Jurkat, Clone E6-1 (cell line): ENCODE measurements at places on chromosomes 11 and 22.

GRCh38 chr11:119192111-119192510, 6.8 kb downstream of the NHERF4 start:
- no peak for DNase-seq

DNA sequence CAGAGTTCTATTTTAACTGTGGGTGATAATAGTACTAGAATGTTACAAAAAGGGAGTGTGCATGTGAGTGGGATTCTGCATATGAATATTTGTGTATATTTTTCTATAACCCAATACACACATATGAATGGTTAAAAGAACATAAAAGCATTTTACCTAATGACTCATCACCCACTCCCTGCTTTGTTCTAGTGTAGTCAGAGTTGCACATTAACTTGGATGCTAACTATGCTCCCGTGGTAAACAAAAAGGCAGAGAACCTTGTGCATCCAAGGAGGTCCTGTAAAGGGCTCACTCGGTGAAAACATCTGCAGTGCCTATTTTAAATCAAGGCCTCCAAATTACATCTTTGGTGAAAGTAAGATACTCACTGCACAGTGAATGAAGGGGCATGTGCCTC, 1289.4 kb downstream of the LRRC4C start:
- DNase-seq = no peak

- DNase-seq = peak; percentile 62
Observed at GRCh38 chr22:19730655-19731360, 7.5 kb downstream of the GP1BB start.

DNA sequence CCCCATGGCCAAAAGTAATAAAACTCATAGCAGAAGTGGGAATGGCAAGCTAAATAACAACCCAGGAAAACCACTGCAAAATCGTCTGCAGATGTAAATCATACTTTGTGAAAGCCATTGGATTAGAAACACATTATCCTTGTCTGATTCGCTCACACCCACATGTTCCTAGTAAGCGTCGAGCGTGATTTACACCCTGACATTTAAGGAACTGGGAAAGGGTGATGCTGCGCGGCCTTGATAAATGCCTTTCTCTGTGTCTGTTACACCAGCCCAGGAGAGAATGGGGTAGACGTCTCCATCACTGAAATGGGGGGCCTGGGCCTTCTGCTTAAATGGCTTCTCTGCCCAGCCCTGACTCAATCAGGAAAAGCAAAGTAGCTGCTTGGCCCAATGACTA, 162.7 kb downstream of the NTM start:
- DNase-seq = no peak

- peak; percentile 29 for DNase-seq
Observed at GRCh38 chr11:46570790-46571398, 22.9 kb downstream of the AMBRA1 start.

DNA sequence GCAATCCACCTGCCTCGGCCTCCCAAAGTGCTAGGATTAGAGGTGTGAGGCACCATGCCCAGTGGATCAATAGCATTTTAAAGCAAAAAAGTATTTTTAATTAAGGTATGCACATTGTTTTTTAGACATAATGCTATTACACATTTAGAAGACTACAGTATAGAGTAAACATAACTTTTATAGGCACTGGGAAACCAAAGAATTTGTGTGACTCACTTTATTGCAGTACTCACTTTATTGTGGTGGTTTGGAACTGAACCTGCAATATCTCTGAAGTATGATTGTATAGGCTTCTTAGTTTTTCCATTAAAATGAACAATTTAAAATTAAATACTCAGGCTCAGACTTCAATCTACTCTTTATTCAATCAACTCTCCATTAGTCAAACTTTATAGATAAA, 17.5 kb upstream of the CD3E start:
- DNase-seq = no peak

DNA sequence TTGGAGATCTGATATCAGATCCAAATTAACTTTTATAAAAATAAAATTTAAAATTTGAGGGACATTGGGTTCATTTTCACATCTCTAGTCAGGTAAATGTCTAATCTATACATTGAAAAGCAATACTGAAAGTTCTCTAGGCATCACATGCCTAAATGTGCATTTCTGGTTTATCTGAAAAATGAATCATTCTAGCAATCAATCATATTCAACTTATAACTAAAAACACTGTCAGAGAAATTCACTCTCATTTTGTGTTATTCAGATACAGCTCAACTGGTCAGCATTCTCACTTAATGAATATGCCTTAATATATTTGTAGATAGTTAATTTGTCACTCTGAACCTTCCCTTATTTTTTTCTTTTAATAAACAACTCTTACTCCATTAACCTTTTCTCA, 243.2 kb downstream of the CASP12 start:
- DNase-seq = no peak

DNA sequence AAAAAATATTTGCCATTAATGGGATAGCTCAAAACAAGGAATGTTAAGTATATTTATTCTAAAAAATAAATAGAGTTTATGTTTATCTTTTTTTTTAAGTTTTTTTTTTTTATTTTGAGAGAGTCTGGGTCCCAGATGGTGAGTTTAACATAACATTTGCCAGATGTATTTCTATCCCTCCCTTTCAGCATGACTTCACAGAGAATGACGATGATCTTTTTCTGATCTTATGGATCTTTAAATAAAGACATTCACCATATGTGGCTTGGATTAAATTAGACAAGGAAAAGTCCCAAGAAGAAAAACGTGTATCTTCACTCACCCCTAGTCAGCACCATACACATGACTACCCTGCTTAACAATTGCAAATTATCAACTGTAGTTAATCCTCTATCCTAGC, 839.8 kb upstream of the CNTN5 start:
- no peak for DNase-seq

- DNase-seq = peak; percentile 41
Observed at GRCh38 chr11:128776424-128777284, 82.8 kb downstream of the FLI1 start.

- no peak for DNase-seq
Observed at GRCh38 chr22:42062506-42063170, 8.0 kb downstream of the NAGA start.

GRCh38 chr11:120932305-120932915, 91.5 kb upstream of the TBCEL start:
- no peak for DNase-seq

DNA sequence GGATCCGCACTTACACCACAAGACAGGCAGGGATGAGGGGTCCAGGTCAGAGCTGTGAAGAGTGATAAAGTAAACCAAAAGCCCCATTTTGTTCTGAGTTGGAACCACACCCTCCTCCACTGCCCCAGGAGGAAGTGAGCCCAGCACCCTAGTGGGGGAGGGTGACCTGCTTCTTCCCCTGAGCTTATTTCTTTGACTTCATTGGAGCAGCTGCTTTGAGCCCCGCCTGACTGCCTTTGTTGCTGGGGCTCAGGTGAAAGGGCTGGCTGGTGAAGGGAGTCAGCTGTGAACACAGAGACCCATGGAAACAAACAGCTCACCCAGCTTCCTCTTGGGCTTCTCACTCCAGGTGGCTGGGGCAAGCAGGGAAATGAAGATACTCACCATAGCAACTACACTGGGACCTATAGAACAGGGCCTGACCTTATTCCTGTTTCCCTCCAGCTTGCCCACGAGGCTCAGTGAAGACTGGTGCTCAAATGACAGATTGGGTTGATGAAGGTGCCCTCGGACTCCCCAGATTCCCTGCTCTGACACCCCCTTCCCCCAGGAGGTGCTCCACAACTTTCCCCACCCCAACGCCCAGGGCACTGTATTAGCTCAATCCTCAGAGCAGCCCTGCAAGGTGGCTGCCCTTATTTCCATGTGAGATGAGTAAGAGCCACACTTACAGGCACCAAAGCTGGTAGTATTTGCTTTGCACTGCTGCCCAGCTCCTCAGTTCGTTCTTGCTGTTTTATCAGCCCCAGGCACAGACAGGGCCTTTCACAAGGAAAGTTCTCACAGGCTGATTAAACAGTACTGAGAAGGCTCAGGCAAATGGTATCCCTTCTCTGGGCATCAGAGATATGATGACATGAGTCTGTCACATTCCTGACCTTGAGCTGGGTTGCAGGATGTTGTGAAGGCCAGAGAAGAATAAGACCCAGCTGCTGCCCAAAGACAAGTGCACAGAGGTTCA, 2.4 kb downstream of the UCP2 start:
- DNase-seq = peak; percentile 93

GRCh38 chr11:110497231-110497978, 67.7 kb downstream of the FDX1 start:
- DNase-seq = no peak

DNA sequence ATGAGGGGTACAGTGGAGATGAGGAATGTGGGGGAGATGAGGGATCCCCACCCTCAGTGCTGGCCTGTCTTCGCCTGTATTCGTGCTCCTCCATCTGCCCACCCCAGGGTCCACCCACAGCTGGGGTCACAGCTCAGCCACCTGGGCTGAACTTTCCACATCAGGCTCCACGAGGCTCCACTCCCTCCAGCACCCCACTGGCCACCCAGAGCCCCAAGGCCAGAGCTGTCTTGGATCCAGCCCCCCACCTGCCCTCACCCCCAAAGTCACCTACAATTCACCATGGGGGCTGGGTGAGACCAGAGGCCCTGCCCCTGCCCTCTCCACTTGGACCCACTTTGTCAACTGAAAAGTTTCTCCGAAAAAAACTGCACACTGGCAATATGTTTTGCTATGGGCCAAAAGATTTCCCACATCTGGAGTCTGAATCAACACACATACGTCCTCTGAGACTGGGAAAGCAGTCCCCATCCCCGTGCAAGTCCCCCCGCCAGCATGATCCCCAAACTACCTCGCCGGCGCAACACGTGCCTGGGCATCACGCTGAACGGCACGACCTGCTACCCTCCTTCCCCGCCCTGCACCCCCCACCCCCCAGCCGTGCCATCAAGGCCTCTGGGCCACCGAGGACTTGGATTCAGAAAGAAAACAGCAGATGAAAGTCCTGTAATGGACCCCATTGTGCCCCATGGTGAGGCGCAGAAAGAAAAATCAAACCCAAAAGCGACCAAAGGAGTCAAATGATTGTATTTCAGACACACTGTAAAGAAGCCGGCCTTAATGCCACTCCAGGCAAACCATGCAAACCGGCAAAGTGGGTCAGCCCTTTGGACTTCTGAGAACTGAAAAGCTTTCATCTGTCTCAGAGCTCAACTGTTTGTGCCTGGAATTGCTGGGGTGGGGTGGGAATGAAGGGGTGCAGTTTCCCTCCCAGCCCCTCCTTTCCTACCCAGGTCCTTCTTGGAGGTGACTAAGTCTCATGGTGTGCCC, 16.5 kb upstream of the GAL start:
- no peak for DNase-seq

- no peak for DNase-seq
Observed at GRCh38 chr11:2564008-2564530, 119.3 kb downstream of the KCNQ1 start.

- no peak for DNase-seq
Observed at GRCh38 chr11:75627906-75628668, 40.8 kb downstream of the MAP6 start.

DNA sequence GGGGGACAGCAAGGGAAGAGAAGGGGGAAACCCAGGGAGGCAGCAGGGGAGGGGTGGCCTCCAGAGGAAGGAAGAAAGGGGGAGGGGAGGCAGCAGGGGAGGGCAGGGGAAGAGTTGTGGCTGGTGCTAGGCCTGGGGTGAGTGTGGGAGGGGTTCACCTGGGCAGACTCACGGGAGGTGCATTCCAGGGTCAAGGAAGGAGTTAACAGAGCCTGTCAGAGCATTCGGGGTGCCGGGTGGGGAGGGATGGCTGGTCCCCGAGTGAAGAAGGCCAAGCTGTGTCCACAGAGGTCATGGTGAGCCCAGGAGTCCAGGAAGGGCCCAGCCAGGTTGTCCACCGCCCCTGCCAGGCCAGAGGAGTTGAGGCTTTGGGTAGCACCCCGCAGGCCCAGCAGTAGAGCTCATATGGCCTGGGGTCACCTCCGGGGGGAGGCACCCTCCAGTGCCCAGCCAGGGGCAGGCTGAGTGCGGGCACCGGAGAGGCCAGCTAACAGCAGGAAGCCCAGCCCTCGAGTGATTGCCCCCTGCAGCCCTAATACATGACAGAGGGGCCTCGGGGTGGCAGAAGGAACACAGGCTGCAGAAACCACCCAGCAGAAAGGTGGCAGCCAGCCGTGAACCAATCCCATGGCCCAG, 31.1 kb upstream of the PPARA start:
- DNase-seq = no peak
